ENCODE measurements at places on chromosomes 3 and 15.

GRCh38 chr3:30524357-30525040 is 81.9 kb upstream of the TGFBR2 start:
- no peak for DNase-seq

- no peak for DNase-seq
These were observed 723 bp upstream of the DRD3 start for GRCh38 chr3:114179575-114179974.

- no peak for DNase-seq
These were observed 280.8 kb downstream of the RBMS3 start for GRCh38 chr3:29561651-29562149.

DNA sequence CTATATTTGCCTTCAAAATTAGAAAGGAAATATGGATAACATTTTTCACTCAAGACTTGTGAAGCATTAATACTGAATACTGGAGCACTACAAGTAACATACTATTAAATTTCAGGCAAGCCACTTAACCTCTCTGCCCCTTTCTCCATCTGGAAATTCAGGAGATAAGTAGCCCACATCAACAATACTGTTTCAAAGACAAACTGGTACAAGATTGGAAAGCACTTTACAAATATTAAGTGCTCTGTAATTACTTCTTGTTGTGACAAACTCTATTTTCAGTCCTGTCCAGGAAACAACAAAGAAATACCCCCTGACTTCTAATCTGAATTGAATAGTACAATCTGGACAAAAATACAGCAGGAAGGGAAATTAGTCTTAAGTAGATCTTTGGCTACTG is 49.3 kb downstream of the TMEM212 start:
- DNase-seq: no peak

GRCh38 chr15:62059816-62060112 is 483 bp downstream of the VPS13C start:
- DNase-seq: peak; percentile 50

DNA sequence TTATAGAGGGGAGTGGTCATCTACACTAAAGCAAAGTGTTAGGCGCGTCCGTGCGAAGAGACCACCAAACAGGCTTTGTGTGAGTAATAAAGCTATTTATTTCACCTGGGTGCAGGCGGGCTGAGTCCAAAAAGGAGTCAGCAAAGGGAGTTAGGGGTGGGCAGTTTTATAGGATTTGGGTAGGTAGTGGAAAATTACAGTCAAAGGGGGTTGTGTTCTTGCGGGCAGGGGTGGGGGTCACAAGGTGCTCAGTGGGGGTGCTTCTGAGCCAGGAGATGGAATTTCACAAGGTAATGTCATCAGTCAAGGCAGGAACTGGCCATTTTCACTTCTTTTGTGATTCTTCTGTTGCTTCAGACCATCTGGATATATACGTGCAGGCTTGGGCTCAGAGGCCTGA is 47.1 kb downstream of the OIP5 start:
- DNase-seq: no peak

- DNase-seq: no peak
These were observed 15.5 kb upstream of the CMTM8 start for GRCh38 chr3:32222950-32223349.

- no peak for DNase-seq
These were observed 750 bp downstream of the PODXL2 start for GRCh38 chr3:127629467-127630403.

GRCh38 chr15:99953886-99954285 is 220.6 kb upstream of the LYSMD4 start:
- DNase-seq: no peak

DNA sequence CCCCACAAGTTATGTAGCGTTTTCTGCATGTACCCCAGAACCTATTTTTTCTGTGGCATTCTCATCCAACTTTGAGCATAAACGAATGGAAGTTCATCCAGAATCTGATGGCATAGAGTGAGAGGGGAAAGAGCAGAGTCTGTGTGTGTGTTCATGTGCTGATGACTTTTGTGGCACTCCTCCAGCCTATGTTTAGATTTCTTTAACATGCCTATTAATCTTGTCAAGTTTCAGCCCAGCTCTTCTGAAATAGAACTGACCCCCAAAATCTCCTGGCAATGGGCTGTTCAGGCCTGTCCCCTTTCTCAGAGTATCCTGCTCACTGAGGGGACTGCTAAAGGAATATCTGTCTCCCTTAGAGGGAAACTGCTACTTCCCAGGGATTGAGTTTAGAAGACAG is 56.4 kb upstream of the NEO1 start:
- no peak for DNase-seq

- no peak for DNase-seq
These were observed 33.9 kb downstream of the DZIP1L start for GRCh38 chr3:138081371-138082084.

GRCh38 chr3:73557986-73558726 is 66.6 kb downstream of the PDZRN3 start:
- DNase-seq: no peak

GRCh38 chr3:144270100-144270499 is 298.5 kb downstream of the DIPK2A start:
- DNase-seq: no peak

- no peak for DNase-seq
These were observed 64.6 kb downstream of the SNRPN start for GRCh38 chr15:25019434-25019833.

GRCh38 chr3:30693470-30694120 is 87.2 kb downstream of the TGFBR2 start:
- DNase-seq: no peak

DNA sequence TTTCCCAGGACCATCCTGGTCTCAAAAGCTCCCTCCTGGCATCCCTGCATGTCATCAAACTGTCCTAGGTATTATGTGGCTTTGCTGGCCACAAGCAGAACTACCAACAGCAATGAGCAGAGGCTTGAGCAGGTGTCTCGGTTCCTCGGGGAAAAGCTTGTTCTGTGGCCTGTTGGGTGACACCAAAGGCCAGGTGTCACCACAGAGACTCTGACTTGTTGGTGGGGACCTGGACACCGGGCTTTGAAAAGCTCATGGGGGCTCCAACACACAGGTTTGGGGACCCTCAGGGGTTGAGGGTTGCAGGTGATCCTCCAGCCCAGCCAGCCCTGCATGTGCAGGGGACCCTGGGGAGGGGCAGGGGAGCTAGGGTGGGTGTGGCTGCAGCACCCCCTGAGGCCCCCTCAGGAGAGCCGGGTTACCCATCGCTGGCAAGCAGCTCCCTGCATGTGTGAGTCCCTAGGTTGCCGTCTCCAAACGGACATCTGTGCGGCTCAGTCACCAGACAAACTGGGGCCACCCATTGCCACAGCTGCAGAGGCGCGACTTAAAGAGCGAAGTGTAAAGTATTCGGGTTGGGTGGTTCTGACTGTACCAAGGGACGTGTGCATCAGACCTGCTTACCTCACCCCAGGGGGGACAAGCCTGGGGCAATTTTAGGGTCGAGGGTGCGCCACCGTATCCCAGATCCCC is 140.1 kb downstream of the CHSY1 start:
- DNase-seq: no peak

DNA sequence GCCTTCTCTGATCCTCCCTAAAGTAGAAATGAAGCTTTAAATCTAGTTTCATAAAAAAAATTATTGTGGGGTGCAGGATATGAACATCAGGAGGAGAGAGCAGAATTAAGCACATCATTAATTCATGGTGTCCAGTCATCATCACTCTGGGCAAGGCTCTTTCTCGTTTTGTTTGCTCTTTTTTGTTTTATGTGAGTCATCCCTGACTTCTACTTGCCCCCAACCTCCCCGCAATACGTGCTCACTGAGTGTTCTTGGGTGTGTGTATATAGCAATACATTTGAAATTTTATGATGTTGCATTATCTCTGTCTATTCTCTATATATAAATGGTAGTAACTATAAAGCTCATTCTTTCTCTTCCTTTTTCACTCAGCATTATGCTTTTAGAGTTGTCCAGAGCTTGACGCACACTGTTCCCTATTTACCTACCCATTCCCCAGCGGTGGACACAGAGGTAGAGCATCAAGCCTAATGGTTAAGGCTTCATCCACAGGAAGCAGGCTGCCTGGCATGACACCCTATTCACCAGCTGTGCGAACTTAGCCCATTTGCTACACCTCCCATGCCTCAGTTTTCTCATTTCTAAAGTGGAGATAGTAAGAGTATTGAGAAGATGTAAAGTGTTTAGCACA is 72.3 kb downstream of the CD200R1L start:
- no peak for DNase-seq

DNA sequence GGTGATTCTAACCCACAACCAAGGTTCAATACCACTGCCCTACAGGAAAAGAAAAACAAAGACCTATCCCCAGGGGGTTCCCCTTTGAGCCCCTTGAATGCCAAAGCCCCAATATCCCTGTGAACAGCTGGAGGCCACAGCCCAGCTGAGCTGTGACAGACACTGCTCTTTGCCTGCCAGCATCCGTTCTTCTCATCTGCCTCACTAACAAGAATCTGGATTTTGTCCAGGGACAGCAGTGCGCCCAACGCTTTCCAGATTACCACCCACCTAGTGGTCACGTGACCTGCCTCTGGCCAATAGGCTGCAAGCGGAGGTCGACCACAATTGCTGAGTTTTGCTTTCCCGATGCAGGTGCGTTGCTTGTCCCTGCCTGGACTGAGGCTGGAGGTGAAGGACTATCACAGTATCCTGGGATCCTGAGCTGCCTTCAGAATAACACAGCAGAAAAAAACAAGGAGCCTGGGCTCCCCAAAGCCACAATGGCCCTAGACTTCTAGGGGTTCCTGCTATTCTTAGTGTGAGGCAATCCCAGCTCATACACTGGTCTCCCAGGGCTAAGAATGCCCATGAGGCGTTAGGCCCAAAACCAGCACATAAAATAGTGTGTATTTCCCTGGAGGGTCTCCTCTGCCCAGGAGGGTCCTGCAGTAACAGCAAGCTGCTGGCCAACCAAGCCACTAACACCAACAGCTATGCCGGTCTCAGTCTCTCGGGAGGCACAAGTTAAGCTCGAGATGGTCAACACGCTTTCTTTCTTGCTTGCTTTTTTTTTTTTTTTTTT is 13.8 kb downstream of the BDH1 start:
- no peak for DNase-seq

DNA sequence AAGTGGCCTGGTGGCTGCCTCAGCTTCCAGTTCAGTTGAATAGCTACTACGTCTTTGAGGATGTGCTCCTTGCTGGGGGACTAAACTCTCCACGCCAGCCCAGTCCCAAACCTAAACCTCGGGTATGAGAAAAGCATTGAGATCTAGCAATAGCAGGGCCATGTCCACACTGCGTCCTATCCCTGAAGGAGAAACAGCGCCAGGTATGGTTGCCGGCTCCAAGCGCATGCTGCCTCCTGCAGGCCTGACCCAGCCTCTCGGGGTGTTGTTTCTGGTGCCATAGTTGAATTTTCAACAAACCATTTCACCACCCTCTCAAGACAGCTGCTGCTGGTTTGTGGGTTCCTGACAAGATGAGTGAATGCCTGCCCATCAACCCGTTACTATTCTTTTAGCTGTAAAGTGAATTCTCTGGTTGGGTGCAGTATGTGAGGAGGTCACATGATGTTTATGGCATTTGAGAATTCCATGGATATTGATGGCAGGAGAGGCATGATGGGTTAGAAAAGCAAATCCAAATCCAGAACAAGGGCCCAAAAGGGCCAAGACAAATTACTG is 13.0 kb upstream of the SLC28A1 start:
- no peak for DNase-seq

GRCh38 chr3:1664266-1664665 is 434.4 kb upstream of the CNTN4 start:
- DNase-seq: no peak

GRCh38 chr3:105365391-105366325 is 1.1 kb upstream of the ALCAM start:
- DNase-seq: no peak

DNA sequence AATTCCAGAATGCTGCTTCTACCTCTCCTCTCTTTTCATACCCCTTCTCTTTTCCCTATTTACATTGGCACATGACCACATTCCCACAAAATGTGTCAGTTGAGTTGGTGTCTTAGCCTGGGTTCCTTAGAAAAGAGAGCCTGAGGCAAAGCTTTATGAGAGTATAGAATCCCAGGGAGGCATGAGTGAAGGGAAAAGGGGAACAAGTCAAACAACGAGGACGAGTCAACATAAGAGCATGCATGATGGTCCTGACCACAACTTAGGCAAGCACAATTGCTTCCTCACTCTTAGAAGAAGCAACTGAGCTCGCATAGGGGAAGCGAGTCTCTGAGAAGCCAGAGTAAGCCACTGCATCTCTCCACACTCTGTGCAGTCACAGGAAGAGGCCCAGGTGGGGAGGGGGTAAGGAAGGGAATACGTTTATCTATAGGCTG is 15.4 kb upstream of the ZNF774 start:
- DNase-seq: no peak
